ENCODE measurements at places on chromosomes 2 and 18.

DNA sequence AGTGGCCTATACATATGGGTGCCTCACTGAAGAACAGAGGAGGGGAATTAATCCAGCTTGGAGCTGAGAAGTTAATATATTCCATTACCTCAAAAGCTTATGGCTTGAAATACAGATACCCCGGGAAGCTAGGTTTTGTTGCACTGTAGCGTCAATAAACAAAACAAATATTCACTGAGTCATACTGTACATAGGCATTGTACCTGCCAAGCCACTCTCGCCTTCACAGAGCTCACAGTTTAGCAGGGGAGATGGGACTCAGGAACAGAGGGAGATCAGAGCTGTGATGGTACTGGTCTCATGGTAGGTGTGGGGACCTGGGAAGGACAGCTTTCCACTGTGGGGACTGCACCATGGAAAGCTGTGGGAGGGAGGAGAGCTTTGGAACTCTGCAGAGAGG lies 111.2 kb upstream of the ST6GAL2 start:
- DNase-seq = no peak

- no peak for DNase-seq
These were observed 5.8 kb upstream of the ADNP2 start for GRCh38 chr18:80103231-80103630.

DNA sequence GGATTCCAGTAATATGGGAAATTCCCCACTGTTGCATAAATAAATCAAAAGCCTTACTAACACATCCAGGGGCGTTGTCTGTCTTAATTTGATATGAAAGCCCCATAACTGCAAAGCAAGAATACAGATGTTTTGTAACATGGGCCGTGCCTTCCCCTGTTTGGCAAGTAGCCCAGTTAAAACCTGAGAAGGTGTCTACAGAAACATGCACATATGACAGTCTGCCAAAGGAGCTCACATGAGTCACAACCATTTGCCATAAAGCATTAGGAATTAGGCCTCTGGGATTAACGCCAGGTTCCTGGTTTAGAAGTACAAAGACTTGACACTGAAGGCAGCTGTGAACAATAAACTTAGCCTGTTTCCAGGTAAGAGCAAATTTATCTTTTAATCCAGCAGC lies 43.1 kb upstream of the LONRF2 start:
- DNase-seq = peak; percentile 41

DNA sequence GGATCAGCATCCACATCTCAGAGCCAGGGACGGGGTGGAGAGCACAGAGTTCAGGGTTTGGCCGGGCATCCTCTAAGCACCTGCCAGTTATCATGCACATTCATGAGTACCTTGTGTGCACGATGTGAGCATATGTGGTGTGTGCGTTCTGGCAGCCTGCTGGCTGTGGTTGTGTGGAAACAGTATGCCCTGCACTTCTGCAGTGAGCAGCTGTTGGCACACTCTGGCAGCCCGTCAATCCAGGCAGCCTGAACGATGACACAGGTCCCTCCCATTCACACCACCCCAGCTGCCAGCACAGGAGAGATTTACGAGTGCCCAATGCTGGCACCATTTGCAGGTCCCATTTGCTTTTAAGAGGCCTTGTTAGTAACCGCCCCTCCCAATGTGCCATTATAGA lies 74.2 kb downstream of the CD8B2 start:
- no peak for DNase-seq

DNA sequence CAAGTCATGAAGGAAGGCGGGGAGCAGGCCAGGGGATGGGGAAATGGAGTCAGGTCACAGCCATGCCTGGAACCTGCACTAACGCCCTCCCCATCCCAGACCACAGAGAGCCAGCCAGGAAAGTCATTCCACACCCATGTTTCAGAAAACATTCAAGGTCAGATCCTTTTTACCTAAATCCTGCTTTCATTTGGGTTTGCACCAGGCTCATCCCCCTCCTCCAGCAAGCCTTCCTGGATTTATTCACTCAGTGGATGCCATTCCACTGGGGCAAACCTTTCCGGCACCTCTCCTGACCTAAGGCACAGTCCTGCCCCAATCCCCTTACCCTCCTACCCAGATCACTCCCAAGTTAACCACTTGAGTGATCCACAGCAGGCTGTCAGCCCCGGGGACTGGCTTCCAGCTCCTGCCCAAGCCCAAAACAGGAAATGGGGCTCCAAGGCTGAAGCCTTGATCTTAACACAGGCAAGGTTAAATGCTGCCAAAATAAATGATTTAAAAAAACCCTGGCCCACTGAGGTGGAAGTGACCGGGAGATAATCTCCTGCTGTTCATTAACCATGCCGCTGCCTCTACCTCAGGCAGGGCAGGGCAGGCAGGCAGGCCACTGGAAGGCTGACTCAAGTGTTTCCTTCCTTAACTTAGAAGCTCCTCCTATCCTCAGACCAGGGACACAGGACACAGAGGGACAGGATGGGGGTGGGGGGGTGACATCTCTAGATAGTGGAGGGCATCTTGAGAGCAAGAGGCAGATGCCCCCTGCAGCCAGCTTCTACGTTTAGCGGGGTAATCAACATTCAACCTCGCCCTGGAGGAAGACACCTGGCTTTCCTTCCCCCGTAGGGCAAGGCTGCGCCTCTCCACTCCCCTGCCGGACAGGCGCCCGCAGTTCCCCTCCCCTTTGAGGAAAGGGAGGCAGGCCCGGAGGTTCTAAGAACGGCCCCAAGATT lies 1.4 kb downstream of the RAB11FIP5 start:
- no peak for DNase-seq

DNA sequence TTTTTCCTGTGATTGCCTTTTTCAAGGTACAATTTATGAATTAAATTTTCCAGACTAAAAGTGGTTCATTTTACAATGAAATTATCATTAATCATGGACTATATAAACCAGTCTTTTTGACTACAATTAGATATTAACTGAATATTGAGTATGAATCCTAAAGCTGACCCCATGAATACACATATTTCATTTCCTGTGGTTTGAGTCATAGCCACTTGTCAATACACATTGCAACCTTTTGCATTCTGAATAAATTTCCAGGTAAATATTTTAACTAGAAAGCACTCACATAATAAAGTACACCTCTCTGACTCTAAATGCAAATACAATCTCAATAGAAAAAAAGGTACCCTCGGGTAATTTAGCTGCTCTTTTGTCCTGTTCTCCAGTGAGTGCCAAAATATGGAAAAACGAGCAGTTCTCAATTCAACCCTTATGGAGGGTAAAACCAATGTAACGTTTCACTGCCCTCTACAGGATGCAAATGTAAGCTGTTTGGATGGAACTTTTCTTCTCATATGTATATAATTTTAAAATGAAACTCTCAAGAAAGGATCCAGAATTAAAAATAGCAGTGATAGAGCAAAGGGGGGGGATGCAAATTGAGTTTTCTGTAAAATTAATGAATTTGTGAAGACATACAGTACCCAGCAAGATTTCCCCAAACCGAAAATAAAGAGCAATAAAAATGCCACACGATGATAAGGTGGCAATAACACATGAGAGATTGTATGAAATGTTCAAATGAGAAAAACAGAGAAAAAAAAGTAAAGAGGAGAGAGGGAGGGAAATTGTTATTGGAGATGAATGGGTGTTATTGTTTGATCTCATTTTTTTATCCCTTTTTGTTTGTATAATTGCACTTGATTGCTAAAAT lies 1795.7 kb upstream of the PIK3C3 start:
- DNase-seq = peak; percentile 19

- peak; percentile 81 for DNase-seq
These were observed 315.0 kb downstream of the ALK start for GRCh38 chr2:29606104-29607037.

- no peak for DNase-seq
These were observed 1610.4 kb upstream of the ZEB2 start for GRCh38 chr2:146130290-146130689.

- DNase-seq = no peak
These were observed 3.8 kb upstream of the LTBP1 start for GRCh38 chr2:32942793-32943485.

DNA sequence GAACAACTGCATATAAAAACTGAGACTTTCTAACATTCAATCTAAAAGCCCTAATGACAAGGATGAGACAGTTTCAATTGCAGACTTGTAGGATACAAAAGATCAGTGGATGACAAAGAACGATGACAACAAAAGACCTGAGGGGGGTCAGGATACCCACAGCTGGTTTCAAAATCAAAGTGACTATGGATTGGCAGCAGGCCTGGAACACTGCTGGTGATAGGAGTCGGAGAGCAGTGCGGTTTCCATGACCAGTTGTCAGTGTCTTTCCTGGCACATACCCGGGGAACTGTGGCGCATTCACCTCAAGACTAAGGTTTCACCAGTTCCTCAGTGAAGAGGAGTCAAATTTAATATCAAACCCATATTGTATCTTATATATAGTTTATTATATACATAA lies 42.0 kb downstream of the EHD3 start:
- no peak for DNase-seq

DNA sequence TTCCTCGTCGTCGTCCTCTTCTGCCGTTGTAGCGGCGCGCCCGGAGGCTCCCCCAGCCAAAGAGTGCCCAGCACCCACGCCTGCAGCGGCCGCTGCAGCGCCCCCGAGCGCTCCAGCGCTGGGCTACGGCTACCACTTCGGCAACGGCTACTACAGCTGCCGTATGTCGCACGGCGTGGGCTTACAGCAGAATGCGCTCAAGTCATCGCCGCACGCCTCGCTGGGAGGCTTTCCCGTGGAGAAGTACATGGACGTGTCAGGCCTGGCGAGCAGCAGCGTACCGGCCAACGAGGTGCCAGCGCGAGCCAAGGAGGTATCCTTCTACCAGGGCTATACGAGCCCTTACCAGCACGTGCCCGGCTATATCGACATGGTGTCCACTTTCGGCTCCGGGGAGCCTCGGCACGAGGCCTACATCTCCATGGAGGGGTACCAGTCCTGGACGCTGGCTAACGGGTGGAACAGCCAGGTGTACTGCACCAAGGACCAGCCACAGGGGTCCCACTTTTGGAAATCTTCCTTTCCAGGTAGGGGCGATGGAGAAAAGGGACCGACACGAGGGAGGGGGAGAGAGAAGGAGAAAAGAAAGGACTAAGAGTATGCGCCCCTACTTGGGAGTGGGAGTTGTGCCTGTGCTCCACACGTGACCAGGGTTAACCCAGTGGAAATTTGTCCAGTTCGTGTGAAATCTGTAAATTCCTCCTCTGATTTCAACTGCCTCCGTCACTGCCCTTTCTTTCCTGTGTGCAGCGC lies 800 bp downstream of the HOXD13 start:
- no peak for DNase-seq

GRCh38 chr2:143771939-143772338 lies 642.7 kb downstream of the ARHGAP15 start:
- no peak for DNase-seq

DNA sequence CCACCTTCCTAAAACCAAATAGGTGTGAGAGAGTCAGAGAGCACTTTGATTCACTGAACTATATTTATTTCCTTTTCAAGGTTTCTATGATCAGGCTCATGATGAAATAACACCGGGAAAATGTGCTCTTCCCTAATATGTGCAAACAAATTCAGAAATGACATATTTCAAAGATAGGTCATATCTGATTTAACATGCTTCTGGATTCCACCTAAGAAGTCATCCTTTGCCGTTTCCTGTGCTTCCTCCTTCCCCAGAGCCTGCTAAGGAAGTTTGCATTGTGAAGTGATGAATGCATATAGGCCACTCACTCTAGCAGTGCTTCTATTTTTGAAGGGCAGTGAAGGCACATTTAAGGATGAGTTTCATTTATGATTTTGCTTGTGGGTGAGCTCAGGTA lies 327.6 kb downstream of the TDRD15 start:
- no peak for DNase-seq

- peak; percentile 72 for DNase-seq
These were observed 47.7 kb downstream of the RAPGEF4 start for GRCh38 chr2:172783165-172783898.

DNA sequence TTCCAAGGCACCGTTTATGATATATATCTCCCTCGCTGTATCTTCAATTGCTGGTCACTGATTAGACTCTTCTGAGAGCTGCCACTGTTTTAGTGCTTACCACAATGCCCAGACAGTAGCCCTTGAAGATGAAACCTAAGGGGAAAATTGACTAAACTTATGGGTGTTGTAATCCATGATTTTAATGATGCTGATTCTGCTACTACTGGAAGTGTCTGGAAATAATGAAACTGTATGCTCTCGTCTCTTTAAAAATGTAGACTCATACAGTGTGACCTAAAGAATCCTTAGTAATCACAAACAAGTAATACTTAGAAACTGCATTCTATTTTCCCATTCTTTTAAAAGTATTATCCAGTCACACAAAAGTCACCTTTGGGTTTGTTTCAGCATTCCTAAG lies 5.5 kb upstream of the SLC8A1 start:
- DNase-seq = no peak

GRCh38 chr2:40450796-40451430 lies 977 bp downstream of the SLC8A1 start:
- no peak for DNase-seq

DNA sequence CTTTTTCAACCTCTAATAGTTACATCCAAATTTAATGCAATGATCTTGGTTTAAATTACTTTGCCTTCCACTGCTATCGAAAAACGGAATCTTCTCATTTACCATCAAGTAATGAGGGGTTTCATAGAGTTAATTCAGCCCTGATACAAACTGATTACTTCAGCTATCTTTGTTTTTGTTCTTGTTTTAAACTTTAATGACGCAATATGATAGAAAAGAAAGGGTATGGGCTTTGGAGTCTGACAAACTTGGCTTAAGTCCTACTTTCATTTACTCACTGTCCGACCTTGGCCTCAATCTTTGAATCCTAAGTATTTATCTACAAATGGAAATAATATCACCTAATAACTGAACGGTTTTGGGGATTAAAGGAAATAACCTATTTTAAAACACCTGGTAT lies 16.1 kb downstream of the ADAM17 start:
- DNase-seq = no peak

DNA sequence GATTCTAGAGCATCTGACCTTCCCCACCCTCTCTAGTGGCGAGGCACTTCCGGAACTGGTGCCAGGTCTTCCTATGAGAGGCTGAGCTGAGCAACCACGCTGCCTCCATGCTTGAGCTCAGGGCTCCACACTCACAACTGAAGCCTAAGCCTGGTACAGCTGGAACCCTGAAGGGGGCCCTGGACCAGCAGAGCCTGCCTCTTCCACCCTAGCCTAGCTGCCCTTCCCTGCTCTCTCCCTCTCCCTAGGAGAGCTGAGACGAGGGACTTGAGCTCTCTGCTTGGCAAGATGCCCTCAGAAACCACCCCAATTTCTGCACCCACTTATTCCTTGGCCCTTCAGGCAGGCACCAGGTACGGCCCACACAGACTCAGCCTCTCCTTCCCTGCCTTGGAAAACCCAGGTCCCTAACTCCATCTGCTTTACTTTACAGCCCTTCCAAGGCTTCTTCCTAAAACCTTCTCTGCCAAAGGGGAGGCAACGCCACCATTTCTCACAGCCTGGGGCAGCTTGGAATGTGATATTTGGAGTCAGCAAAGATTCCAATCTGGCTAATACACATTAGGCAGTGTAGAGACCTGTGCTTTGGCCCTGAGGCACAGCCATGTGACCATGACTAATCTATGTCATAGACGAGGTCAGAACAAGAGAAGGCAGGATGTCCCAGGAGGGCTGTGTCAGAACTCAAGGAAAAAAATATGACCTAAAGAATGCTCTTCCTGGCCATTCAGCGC lies 18.8 kb downstream of the COX7A2L start:
- DNase-seq = peak; percentile 74

Data from non-pigmented ciliary epithelial cell (primary cell).